ENCODE measurements at places on chromosomes 12 and 14.

GRCh38 chr14:64812412-64812811 is 67.3 kb downstream of the SPTB start:
- DNase-seq = no peak

GRCh38 chr12:130788515-130788914 is 50.5 kb downstream of the STX2 start:
- DNase-seq = no peak

- no peak for DNase-seq
These were observed 82.4 kb downstream of the SLC5A8 start for GRCh38 chr12:101127521-101128219.

- no peak for DNase-seq
These were observed 1.0 kb upstream of the GLRX5 start for GRCh38 chr14:95533822-95534221.

GRCh38 chr12:116291218-116291617 is 13.7 kb upstream of the MED13L start:
- DNase-seq = no peak

- DNase-seq = no peak
These were observed 127.4 kb downstream of the CRADD start for GRCh38 chr12:93804392-93805179.

GRCh38 chr14:92938235-92938875 is 15.4 kb downstream of the CHGA start:
- no peak for DNase-seq
